HS-27A (cell line): ENCODE measurements at places on chromosomes 2 and 18.

DNA sequence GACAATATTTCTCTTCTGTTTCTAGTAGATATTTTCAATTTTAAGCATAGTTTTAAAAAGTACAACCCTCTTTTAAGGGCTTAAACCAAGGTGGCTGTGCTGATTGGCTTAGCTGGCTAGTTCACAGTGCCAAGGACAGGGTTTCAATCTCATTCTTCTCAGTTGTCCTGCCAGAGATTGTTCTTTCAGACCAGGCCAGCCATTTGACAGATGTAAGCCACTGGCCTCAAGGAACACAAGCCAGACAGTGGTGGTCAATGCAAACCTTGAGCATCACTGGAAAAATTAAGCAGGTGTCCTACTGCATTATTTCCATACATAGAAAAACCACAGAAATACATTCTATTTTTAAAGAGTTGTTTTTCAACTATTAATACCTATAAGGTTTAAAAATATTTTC, 5.9 kb downstream of the RNF103 start:
- no peak for DNase-seq

- peak; percentile 26 for DNase-seq
Observed at GRCh38 chr2:185738679-185739472, at the start of gene FSIP2. Gene FSIP2, plus strand, starts transcription at chr2:185738804. Its CDS starts 91 bp downstream, at chr2:185738895.

- no peak for DNase-seq
Observed at GRCh38 chr2:205650931-205651330, 31.4 kb upstream of the NRP2 start.

- DNase-seq = no peak
Observed at GRCh38 chr2:239326831-239327535, 73.8 kb downstream of the HDAC4 start.

DNA sequence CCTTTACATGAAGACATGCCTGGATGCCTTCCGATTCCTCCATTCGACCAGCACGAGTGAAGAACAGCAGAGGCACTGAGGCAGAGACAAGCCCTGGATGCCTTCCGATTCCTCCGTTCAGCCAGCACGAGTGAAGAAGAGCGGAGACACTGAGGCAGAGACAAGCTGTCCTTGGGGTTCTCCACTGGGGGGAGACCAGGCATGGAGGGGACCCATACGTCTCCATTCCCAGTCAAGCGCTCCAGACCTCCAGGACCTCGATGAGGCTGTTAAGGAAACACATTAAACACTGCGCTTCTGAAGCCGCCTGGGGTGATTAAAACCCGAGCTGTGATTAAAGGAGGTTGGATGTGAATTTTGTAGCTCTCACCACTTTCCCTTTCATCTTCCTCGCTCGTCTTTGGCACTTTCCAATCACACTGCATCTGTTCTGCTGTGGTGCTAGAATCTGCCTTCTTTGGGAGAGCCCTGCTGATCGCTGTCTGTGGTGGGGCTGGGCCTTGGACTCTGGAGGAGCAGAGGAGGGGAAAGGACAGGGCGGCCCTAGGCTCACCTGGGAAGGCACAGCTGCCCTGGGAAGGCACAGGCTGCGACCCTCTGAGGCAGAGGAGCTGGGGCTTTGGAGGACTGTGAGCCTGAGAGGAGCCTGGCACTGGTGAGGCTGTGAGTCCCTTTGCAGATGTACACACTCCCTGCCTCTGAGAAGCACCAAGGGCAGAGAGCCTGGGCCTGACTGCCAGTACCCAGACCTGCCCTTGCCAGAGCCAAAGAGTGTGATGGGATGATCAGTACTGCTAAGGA, 463.1 kb upstream of the HS6ST1 start:
- no peak for DNase-seq

GRCh38 chr18:12946549-12947284, 1.1 kb upstream of the SEH1L start:
- peak; percentile 97 for DNase-seq

DNA sequence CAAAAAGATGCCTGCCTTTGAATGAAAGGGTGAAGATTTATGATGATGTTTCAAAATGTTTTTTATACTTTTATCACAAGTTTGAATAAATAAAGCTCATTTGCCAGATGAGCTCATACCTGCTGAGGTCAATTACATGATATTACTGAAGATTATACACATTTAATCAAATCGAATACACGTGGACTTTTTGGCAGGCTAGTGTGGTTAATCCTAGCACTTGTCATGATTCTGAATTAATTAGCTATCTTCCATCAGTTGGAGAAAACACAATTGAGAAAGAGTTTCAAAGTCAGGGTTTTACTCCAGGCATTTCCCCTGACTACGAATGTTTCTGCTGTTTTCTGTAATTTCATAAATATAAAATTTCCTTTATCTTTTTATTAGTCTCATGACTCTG, 54.4 kb downstream of the LRPPRC start:
- no peak for DNase-seq

GRCh38 chr18:70332694-70333093, 43.8 kb downstream of the SOCS6 start:
- no peak for DNase-seq

- no peak for DNase-seq
Observed at GRCh38 chr2:169086893-169087467, 17.6 kb downstream of the DHRS9 start.

DNA sequence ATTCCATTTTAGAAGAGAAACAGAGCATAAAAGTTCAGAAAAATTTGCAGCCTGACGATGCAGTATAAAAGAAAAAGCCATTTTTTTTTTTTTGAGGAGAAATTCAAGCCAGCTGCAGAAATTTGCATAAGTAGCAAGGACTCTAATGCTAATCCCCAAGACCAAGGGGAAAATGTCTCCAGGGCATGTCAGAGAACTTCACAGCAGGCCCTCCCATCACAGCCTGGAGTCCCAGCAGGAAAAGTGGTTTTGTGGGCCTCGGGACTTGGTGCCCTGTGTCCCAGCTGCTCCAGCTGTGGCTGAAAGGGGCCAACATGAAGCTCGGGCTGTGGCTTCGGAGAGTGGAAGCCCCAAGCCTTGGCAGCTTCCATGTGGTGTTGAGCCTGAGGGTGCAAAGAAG, 325.3 kb upstream of the HNMT start:
- no peak for DNase-seq

GRCh38 chr2:19140463-19141208, 217.8 kb downstream of the OSR1 start:
- DNase-seq = peak; percentile 97

GRCh38 chr2:56169521-56169920, 14.3 kb upstream of the CCDC85A start:
- no peak for DNase-seq

DNA sequence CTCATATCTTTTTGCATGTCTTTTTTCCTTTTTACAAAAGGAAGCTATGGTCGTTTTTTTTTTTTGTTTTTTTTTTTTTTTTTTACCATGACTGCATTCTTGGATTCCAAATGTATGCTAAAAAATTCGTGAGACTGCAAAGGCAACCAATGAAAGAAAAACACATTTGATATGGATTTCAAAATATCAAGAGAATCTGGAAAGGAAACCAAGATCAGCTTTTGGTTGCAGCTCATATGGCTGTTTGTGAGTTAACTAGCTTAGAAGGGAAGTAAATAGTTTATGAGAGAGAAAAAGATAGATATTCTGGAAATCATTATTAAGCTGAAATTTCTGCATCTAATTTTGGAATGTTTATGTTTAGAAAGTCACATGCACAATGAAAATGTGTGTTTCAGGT, 110.3 kb downstream of the PRPF40A start:
- no peak for DNase-seq

DNA sequence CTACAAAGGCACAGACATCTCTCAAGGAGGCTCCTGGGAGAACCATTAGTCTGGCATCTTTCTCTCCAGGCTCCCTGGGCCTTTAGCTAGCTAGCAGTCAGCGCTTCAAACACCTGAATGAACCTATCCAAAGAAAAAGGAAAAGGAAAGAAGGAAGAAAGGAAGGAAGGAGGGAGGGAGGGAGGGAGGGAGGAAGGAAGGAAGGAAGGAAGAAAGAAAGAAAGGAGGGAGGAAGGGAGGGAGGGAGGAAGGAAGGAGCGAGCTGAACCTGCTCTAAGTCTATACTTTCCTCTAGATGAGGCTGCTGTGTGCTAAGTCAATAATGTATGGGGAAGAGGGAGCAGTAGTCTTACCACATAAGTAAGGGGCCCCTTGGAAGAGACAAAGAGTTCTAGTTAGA, 5.1 kb upstream of the BCL11A start:
- DNase-seq = no peak

- DNase-seq = no peak
Observed at GRCh38 chr2:66830881-66831280, 396.0 kb downstream of the MEIS1 start.

- DNase-seq = peak; percentile 63
Observed at GRCh38 chr18:13710414-13710831, 15.9 kb downstream of the FAM210A start.

DNA sequence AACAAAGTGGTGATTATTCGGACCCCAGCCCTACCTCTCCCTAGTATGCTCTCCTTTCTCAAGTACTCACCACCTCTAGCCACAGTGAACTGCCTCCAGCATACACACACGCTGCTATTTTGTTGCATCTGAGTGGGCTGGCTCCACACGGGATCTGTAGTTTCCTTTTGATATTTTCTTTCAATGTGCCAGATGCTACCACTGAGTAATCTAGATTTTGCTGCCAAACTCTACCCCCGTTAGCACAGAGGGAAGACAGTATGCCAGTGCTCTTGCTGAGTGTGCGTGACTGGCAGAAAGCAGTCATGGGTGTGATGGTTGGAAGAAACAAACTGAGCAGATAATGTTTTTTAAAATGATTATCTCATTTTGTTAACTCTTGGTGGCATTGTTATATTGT, 11.6 kb downstream of the CFLAR start:
- no peak for DNase-seq

DNA sequence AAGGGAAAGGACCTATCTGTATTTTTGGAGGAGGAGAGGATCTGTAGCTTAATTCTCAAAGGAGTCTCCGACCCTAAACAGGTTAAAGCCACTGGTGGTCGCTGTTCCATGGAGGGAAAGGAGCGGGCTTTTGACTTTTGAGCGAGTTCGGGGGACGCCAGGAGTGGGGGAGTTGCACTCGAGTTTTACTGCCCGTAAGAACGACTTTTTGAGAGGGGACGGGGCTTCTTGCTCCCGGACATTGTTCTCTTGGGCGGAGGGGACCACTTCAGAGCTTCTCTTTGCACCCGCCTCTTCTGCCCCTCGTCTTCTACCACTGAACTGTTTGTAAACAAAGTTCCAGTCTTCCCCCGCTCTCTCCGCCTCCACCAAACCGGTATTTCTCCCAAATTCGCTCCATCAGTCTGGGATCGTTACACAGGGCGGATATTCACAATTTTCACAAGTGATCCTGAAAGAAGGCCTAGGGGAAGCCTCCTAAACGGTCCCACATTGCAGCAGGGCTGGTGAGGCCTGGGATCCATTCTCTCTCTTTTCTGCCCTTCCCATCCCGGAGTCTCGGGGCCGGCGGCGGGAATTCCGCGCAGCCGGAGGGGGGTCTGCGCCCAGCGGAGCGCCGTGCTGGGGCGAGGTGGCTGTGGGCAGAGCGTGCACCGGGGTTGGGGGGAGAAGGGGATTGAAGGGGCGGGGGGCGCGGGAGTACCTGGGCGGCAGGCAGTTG, 6.6 kb downstream of the DLX2 start:
- no peak for DNase-seq

GRCh38 chr2:240024766-240025165, 376 bp downstream of the NDUFA10 start:
- no peak for DNase-seq

DNA sequence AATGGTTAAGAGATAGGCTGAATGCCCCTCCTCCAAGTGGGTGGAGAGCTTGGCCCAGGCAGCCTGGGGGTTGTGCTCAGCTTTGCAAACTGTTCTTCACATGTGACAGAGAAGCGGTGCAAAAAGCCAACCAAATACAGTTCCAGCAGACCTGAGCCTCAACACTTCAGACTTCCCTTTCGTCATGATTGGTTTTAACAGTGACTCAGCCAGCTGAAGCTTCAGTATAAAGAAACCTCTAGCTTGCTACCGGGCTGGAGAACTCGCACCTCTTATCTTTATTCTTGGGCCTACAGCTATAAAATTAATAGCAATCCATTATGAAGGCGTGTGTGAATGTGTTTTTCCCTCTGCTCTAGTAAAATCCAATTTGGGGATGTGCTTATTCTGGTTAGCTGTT, 20.0 kb downstream of the SETBP1 start:
- no peak for DNase-seq

DNA sequence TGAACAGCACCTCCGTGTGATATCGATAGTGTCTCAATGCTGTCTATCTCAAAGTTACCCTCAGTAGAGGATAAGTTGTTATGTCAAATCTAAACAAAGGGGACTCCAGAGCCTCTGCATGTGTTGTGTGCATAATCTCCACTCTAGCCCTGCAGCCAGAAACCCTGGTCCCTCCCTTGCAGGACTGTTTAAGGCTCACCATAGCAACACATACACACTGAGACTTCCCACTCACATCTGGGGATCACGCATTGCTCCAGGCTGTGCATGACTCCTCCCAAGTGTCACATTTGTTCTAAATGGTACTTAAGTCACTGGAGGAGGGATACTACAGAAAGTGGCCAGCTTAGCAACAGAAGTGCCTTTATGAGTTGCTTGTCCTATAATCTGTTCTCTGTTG, 258.6 kb upstream of the CRIM1 start:
- no peak for DNase-seq

GRCh38 chr18:73741946-73742345, 405.7 kb downstream of the FBXO15 start:
- DNase-seq = no peak

DNA sequence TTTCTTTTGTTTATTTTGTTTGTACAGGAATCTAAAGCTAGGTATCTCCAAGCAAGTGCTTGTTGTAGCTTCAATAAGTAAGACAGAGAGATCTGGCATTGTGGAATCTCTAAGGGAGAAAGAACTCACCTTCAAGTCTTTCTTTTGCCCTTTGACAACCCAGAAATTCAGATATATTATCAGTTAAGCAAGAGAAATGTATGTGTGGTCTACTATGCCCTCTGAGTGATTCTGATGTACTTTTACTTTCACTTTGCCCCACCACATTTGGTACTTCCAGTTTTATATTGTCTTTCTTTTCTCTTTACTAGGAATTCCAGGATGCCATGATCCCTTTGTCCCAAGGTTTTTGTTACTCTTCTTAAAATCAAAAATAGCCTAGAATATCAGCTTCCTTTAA, 259.6 kb upstream of the PIK3C3 start:
- no peak for DNase-seq

- no peak for DNase-seq
Observed at GRCh38 chr2:9094117-9094516, 90.6 kb upstream of the MBOAT2 start.

- no peak for DNase-seq
Observed at GRCh38 chr18:59908799-59909198, 9.0 kb downstream of the PMAIP1 start.

- no peak for DNase-seq
Observed at GRCh38 chr2:64485961-64486360, 32.0 kb downstream of the LGALSL start.

DNA sequence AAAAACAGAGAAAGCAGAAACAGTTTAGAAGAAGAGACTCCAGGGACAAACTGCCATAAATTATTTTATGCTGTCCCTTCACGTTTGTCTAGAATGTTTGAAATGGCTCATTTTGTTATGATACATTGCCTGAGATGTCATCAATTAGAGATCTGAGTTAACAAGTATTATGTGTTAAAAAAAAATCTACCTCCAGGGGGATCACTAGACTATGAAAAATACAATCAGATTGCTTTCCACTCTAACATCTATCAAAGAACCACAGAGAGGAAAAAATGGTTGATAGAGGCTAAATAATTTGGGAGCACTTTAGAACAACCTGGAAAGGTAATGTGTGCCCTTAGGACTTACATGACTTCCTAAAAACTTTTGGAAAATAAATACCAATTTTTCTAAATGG, 103.8 kb upstream of the CCDC150 start:
- no peak for DNase-seq
